NCI-H1417 treated with DMSO at 0.1 percent for 48 hours (cell line): ENCODE measurements at places on chromosomes 12 and 14.

DNA sequence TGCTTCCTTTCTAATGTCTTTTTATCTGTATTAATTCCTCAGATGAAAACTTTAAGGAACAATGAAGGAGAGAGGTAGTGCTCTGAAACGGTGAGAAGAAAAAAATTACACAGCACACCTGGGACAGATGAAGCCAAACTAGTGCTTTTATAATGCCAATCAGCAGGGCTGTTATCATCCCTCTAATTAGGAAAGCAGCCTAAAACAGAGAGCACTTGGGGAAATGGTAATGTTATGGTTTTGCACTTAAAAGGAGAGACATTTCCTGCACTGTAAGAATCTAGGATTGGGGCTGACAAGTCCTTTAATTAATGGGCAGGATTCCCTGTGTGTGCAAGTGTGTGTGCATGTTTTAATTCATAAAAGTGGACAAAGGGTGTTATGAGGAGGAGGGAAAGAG, 4.8 kb upstream of the LMO3 start:
- peak; percentile 80 for DNase-seq

DNA sequence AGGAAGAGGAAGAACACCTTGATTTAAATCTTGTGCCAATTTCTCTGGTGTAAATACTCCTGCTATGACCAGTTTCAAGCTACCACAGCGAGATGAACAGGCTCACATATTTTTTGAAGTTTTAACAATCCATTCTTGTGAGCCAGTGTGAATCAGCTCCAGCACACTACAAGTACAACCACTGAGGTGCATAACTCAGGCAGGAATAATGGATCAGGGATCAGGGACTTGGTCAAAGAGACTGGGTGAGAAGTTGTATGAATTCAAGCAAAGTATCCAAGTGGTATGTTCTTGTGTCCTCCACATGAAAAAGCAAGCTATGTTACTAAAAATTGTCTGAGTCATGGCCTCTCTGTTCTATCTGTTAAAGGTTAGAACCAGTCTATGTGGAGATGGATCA, 35.2 kb upstream of the KITLG start:
- DNase-seq = no peak

DNA sequence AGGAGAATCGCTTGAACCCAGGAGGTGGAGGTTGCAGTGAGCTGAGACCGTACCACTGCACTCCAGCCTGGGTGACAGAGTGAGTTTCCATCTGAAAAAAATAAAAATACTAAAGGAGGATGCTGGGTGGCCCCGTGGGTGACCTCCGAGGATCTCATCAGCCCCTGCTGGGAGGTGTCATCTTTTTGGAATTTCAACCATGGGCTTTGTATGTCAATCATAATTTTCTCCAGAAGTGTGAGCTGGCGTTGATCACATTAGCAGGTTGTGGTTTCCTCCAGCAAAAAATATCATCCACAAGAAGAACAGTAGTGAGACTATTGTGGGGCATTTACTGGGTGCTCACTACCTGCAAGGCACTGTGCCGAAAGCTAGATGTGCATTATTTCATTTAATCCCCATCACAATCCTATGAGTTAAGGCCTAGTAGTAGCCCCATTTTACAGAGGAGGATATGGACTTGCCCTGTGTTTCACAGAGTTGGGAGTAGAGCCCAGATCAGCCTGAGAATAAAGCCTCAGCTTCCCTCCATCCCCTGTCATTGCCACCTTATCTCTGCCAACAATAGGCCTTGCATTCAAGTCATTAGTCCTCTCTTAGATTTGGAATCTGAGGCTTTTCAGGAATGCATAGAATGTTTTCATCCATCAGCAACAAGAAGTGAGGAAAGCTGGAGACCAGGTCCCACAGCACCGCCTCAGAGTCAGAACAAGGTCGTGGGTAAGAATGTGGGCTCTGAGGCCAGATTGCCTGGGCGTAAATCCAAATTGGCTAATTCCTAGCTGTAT, 39.8 kb downstream of the SVOP start:
- DNase-seq = no peak

GRCh38 chr14:66104486-66104885, 381.7 kb upstream of the CCDC196 start:
- no peak for DNase-seq

- DNase-seq = no peak
Measured at GRCh38 chr14:80047761-80048160, 163.5 kb downstream of the DIO2 start.

DNA sequence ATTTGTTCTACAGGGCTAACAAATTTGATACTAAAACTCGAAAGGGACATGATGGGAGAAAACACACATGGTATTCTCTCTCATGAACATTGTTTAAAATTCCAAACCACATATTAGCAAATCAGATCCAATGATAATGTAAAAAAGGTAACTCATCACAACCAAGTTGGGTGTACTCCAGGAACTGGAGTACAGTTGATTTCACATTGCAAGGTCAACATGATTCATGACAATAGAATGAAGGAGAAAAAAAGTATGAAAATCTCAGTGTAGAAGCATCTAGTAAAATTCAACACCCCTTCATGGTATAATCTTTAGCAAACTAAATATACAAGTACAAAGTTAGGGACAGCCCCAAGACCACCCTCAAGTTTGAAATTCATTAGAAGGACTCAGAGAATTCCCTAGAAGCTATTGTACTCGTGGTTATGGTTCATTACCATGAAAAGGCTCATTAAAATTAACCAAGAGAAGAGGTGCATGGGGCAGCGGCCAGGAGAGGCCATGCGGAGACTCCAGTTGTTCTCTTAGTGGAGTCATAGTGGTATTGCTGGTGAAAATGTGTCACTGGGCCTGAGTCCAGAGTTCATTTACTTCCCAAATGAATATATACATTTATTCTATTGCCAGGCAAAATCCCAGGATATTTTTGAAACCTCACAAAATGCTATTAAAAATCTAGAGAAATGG, 3.1 kb upstream of the CDCA4 start:
- no peak for DNase-seq

GRCh38 chr14:59664741-59665140, 88.1 kb upstream of the CCDC175 start:
- DNase-seq = no peak

DNA sequence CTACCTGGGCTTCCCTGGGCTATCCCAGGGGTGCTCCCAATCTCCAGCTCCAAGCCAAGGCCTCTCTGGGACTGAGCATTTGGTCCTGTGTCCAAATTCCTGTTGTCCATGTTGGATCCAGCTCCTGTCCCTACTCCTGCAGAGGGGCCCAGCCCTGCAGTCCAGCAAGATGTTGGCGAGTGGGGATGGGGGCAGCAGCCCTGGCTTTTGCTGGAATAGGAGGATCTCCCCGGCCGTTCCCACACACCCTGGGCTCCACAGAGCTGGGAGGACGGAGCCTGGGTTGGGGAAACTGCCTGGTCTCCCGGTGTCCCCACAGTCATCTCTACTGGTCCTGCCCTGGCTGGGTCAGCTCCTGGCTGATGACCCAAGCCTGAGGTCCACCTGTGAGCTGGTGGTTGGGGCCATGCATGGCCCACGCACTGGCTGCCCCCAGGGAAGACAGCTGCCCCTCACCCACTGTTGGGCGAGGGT, 219.6 kb upstream of the C14orf180 start:
- DNase-seq = no peak

- DNase-seq = no peak
Measured at GRCh38 chr12:81350309-81350708, 272.4 kb downstream of the ACSS3 start.

GRCh38 chr12:1948883-1949282, 30.4 kb upstream of the CACNA2D4 start:
- DNase-seq = no peak

GRCh38 chr12:13008741-13009380, 8.8 kb upstream of the HEBP1 start:
- no peak for DNase-seq

DNA sequence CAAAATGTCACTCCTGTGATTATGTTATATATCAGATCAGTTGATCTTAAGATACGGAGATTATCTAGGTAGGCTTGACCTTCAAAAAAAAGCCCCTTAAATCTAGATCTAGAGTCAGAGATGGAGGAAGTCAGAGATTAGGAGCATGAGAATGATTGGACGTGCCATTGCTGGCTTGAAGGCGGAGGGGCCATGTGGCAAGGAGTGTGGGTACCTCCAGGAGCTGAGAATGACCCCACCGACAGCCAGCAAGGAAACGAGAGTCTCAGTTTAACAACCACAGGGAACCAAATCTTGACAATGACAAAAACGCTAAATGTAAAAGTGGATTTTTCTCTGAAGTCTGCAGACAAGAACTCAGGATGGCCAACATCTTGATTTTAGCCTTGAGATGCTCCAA, 32.5 kb upstream of the MANSC4 start:
- no peak for DNase-seq

- DNase-seq = no peak
Measured at GRCh38 chr14:101735453-101735852, 26.1 kb upstream of the PPP2R5C start.

DNA sequence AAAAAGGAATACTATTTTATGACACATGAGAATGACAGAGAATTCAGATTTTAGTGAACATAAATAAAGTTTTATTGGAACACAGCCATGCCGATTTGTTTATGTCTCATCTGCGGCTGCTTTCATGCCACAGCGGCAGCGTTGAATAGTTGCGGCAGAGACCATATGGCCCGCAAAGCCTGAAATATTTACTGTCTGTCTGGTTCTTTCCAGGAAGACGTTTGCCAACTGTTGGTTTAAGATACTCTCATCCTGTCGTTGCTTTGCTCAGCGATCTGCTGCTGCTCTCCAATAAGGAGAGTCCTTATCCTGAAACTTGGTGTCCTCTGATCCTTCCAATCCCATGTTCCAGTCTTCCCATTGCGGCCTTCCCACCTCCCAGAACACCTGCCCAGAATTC, 89.9 kb downstream of the SLC24A4 start:
- DNase-seq = no peak

GRCh38 chr14:81536241-81536771, 2.7 kb upstream of the SEL1L start:
- no peak for DNase-seq

DNA sequence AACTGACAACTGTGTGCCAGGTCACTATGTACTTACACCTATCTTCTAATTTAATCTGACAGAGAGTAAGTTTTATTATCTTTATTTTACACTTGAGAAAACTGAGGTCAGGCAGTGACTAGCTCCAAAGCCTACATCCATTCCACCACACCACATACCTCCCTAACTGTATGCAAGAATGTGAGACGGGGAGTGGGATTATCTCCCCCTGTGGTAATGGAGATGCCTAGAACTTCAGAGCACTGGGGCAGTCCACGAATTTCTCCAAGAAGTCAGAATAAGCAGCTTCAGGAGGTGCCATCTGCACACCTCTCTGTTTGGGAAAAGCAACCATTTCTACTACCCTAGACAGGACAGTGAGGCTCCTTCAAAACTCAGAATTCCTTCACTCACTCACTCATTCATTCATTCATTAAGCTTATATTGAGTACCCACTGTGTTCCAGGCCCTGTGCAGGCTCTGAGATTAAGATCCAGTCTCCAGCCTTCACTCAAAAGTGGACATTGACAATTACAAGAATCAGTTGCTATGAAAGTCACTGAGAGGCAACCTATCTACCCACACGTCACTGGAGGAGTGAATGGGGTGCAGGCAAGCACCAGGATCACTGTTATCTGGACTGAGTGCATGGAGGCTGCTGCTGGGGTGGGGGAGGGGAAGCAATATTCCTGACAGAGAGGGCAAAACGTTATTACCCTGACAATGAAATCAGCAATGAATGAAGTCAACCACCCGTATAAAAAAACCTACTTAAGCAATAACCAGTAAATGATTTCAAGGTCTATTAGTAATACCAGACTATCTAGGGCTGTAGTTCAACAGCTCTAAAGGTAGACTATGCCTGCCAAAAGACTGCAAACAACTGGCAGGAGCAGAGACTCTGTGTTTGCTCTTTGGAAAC, 18.0 kb downstream of the SLC7A7 start:
- DNase-seq = no peak

- no peak for DNase-seq
Measured at GRCh38 chr12:111409780-111410430, 4.2 kb downstream of the SH2B3 start.

DNA sequence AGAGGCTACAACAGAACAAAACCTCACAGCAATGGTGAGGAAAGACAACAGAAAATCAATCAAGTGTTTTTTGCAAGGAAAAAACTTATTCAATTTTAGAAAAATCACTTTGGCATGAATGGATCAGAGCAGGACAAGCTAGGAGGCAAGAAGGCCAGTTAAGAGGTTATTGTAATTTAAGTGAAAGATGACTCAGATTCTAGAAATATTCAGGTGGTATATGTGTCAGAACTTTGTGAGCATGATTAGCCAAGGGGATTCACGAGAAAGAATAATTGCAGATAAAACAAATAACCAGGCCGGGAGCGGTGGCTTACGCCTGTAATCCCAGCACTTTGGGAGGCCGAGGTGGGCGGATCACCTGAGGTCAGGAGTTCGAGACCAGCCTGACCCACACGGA, 12.7 kb downstream of the GCH1 start:
- DNase-seq = no peak

- no peak for DNase-seq
Measured at GRCh38 chr12:130621696-130622298, 94.3 kb downstream of the RIMBP2 start.

DNA sequence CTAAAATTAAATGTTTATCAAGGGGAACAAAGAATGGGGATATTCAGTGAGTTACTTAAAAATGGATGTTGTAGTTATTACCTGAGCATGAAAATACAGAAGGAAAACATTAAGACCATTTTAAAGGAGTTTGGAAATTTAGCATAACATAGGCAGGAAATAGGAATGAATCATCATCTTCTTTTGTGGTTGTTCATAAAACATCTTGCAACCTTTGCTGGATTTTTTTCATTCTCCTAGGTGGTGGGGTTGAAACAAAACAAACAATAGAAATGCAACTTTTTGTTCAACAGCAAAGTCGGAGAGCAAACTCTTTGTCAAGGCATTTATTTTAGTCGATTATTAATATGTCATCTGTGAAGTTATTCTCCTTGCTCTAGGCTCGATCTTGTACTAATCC, 275.1 kb downstream of the IPO8 start:
- no peak for DNase-seq

DNA sequence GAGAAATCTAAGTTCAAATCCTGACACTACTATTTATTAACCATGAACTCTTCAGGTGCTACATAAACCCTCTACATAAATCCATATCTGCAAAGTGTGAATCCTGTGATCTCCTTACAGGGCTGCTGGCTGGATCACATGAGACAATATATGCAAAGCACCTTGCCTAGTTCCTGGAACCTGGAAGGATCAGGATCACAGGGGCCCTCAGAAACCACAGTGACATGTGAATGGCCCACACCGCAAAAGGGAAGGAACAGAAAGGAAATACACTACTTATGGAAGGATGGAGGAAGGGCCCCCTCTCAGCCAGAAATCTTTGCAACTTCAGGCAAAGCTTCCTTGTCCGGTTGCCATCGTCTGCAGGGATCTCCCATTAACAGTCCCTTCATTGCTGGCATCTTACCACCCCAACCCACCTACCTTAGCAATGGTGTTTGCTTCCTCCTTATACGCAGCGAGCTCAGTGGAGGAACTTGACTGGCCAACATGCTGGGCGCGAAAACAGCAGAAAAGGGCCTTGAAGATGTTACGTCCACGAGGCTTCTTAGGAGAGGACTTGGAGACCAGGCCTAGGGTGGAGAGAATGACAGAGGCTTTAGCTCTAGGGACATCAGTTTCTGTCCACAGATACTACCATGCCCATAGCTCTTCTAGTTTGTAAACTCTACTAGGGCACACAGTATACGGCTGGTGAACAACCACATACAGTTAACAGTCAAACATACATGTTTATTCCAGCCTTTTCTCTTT, 10.7 kb upstream of the AVIL start:
- no peak for DNase-seq
